ENCODE measurements at places on chromosomes 6 and 20. TPM values are rescaled to one million over a fixed set of nuclear protein-coding genes. Genes with fewer than 3 reads are reported as not detected.

DNA sequence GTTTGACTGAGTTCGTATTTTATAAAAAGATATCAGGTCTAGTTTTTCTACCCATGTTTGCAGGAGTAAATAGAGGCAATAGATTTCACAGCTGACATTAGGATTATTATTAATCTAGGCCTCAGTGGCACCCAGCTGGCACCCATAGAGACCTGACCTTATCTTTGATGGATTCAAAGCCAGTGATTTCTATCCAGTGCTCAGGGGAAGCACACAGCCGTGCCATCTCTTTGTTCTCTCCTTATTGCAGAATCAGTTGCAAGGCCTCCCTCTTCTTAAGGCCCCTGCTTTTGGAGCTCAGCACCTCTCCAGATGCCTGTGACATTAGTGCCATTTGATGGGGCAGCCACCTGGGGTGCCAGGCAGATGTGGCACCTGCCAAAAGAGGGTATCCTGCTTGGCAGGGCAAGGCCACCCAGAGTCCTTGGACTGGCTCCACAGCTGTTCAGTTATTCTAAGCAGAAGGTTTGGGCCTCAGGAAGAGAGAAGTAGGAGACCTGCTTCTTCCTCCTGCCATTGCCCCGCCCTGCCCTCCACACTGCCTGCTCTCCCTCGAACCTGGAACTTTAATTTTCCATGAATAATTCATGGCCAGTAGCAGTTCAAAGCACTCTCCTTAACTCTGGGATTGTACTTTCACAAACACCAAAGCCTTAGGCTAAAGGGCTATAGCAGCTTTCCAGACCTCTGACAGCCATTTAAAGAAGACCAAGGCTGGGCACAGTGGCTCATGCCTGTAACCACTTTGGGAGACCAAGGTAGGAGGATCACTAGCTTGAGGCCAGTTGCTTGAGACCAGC is 206.3 kb downstream of the ZDHHC14 start:
- no peak for DNase-seq

GRCh38 chr6:13194852-13195251 is 133.5 kb downstream of the TBC1D7 start:
- DNase-seq: no peak

DNA sequence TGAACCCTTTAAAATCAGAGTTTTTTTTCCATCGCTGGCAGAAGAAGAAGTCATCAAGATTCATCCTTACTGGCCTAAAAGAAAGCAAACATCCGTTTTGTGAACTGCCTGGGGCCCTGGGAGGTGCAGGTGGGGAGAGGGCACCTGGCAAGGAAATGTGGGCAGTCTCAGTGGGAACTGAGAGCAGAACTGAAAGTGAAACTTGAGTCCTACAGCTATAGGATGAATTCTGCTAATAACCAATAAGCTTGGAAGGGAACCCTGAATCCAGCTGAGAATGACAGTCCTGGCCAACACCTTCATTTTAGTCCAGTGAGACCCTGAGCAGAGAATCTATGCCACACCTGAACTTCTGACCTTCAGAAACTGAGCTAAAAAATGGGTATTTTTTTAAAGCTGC is 130.1 kb upstream of the ASCC3 start:
- DNase-seq: no peak

DNA sequence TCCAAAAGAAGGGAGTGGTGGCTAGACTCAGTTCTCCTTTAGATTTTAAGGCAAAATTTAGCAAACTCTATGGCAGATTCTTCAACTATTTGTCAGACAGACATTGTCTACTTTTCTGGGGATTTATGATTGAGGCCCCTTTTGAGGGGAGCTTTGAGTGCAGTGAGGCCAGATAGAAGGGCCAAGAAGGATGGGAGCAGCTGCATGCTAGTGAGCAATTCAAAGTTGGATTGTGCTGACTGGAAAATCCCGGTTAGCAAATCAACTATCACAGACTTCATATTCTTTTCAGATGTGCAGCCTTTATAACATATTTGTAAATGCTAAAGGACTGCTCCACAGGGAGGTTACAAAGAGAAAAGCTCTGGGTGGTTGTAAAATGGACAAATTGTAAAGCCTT is 35.0 kb upstream of the ESR1 start:
- no peak for DNase-seq

The GMEB2 gene
- polyA plus RNA-seq: 6.0 TPM

DNA sequence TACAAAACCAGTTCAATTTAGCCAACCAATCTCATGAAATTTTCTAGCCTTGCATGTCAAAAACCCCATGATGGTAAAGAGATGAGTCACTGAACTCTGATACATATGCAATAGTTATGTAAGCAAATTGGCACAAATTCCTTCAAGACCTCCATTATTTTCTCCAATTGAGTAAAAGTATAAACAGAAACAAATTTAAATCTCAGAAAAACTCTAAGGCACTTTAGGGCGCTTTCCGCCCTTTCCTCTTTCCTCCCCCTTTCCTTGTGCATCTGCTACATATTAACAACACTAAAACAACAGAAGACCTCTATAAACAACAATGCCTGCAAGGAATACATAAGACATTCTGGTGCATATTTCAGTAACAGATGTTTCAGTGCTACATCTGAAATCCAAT is 48.5 kb downstream of the KIF13A start:
- DNase-seq: no peak

GRCh38 chr20:38986663-38987062 is 24.5 kb downstream of the DHX35 start:
- DNase-seq: no peak

The RBPJL gene
- 1.8 TPM for polyA plus RNA-seq

DNA sequence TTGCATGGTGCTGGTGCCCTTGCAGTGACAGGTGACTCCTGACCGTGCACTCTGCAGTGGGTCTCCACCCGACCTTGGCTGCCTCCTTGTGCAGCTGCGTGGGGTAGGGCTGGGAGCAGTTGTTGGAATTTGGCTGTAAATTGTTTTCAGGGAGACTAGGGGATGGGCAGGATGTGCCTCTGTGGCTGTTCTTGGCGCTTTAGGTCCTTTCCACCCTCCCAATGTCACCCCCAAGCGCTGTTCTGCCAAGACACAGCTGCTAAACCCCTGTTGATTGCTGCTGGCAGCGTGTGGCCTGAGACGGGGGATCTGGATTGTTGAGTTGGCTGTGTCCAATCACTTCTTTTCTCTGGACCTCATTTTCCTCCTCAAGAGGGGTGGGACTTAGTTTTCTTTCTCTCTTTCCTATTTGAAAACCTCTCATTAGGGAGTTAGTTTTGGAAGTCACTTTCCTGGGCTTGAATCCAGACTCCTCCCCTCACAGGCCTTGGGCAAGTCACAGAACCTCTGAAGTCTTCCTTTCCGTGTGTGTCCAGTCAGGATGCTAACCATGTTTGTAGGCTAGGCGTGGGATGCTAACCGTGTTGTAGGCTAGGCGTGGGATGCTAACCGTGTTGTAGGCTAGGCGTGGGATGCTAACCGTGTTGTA is 8.5 kb downstream of the IGF2R start:
- DNase-seq: peak; percentile 82

DNA sequence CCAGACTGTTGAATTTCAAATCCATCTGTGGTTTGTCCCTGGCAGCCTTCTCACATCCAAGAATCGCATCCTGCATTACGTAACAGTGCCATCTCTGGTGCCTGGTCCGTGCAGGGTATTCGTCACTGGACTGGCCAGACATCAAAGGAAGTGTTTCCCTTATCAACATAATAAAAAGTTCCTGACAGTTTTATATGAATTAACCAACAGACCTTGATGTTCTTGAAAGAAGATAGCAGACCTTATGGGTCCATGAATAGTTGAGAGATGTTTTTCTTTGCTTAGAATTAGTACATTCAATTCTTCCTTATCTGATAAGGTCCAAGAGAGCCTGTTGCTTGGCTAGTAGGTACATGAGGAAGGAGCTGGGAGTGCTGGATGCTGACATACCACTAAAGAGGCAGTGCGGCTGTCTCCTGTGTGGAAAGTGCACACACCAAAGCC is 77.6 kb downstream of the PHACTR2 start:
- no peak for DNase-seq

Measured in sigmoid colon (tissue), 7 donors.